Stimulated activated CD4-positive, alpha-beta T cell treated with anti-CD3 and anti-CD28 coated beads, TNF-alpha, amount 100 ng/mL, for 4 hours (primary cell): ENCODE measurements at places on chromosomes 1 and 21.

GRCh38 chr1:113760102-113761080, 1.1 kb upstream of the PHTF1 start:
- DNase-seq: no peak

DNA sequence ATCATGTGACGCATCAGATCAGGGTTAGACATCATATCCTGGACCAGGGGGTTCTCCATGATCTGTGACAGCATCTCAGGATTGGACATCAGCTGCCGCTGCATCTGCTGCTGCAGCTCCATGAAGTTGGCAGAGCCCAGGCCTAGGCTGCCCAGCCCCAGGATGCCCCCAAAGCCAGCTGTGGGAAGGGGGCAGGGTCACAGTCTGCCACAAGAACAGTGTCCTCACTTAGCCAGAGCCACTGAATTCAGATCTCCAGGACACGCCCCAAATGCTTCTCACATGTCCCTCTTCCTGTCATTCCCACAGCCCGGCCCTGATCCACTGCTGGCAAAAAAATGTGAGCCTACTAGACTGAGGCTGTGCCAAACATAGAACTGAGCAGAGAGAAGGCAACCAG, 3.2 kb downstream of the UBQLN4 start:
- DNase-seq: no peak

DNA sequence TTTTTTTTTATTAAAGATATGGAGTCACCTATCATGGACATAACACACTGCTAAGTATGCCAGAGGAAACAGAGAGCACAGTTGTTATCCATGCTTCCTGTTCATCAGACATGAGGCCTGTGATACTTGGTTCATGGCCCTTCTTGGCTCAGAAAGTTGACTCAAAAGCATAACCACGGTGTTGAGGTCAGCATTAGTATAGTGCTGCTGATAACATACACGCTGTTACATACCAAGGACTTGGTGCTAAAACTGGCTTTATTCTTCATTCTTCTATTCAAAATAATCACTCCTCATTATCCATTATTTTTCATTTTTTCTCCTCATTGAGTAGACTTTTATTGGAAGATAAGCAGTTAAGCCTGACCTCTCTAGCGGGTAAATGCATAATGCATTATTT, 464.1 kb downstream of the ADGRL2 start:
- no peak for DNase-seq

- DNase-seq: no peak
Measured at GRCh38 chr1:79662596-79662995, 656.1 kb upstream of the ADGRL4 start.

GRCh38 chr1:214029796-214030195, 42.0 kb downstream of the PROX1 start:
- no peak for DNase-seq

DNA sequence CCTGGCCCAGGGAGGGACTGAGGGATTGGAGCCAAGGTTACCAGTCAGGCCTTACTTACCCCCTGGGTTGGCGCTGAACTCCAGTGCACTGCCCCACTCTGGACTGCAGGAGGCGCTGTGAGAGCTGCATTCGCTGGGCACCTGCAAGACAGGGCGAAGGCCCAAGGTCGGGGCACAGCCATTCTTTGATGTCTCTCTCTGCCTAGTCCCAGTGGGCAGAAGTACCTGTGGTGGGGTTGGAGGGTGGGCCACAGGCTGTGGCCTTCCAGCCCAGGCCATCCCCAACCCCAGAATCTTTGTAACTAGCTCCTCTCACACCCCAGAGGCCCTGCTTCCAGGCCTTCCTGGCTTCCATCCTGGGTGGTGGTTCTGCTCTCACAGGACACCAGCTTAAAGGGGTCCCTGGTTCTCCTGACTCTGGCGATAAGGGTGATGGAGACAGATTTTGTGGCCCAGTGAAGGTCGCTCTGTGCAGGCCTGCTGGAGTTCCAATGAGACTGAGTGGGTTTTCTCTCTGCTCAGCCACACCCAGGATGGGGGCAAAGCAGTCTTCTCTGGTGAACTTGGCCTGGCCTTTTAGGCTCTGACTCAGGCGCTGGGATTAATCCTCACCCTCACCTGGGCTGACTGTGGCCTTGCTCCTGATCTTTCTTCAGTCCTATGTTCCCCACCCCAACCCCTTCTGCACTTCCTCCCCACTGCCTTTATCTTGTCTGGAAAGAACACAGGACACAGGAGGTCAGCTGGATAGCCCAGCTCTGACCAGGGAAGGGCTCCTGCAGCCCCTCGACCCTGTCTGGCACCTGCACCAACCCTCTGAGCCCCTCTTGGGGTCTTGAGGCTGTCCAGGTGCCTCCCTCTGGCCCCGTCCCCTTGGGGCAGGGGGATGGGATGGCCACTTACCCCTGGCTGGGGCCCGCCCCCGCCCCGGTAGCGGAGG, 954 bp downstream of the MYOG start:
- DNase-seq: no peak

- no peak for DNase-seq
Measured at GRCh38 chr1:21904454-21904703, 32.7 kb downstream of the HSPG2 start.
